ENCODE measurements at places on chromosomes 2 and 18.
A peak's percentile ranks its signal among the peaks of the same experiment; 100 is the strongest.

GRCh38 chr2:12168791-12169388 lies 422.5 kb downstream of the LPIN1 start:
- DNase-seq, result peak; percentile 72

- no peak for DNase-seq
Observed at GRCh38 chr2:219670386-219670785, 43.0 kb downstream of the SLC4A3 start.

DNA sequence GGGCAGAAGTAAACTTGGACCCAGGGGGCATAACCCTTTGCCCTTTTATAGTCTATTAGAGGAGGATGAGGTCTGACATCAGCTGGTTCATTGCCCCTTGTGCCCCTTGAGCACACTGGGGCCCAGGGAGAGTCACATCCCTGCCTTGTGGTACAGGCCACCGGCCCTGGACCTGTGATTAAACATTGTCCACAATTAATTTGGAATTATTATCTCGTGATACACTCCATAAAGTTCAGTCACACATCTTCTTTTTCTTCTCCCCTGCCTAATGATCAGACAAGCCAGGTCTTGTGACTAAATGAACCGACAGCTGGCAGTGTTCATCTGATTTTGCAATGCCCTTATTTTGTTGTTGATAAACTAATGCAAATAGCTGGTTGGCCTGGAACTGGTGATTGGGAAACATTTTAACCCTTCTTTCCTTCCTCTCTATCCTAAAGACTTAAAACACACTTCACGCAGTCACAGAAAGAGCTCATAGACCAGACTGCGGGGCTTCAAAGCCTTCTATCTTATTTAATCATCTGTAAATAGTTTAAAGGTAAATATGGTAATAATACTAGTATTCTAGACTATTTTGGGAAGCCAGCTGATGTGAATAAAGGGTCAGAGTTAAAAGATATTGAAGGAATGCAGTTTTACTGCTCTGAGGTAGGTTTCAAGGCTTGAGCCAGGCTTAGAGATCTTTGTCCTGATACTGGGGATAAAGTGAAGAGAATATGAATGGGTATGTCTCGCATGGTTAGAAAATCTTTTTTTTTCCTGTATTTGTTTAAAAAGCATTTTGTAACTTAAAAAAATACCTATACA lies 13.4 kb downstream of the IL1R1 start:
- peak; percentile 48 for DNase-seq

DNA sequence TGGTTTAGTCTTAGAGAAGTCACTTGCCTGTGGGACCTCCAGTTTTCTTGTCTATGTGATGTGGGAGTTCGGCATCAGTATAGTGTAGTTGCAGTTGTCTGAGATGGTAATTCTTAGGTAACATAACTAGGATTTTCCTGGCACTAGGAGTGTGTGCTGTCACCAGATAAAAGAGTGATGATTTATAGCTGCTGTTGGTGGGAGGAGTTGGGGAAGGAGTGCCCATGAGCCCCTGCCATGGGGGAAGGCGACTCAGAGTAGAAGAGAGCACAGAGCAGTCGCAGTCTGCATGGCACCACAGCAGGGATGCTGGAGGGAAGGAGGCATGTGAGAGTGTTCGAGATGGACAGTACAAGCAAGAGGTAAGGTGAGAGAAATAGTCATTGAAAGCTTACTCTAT lies 38.7 kb downstream of the ATP9B start:
- DNase-seq, result no peak

DNA sequence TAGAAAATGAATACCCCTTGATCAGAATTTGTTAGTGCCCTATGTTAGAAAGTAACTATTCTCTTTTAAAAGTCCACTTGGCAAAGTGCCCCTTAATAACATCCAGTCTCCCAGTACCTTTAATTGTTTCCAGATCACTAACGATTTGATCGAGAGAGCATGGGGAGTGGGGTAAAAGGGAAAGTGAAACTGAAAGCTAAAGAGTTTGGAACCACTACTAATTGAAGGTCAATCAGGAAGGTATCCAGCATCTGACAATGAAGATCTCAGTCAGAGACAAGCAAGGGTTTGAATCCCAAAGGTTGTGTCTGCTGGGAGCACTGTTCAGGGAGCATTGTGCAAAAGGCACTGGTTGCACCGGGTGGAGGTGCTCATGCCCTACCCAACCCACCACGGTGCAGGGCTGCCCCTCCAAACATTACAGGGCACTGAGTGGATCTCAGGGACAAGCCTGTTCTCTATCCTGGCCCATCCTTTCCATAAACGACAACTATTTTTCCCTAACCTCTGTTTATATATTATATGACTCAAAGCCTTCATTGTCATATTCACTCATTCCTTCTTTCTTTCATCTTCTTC lies 14.6 kb upstream of the RIT2 start:
- peak; percentile 11 for DNase-seq

- peak; percentile 73 for DNase-seq
Observed at GRCh38 chr2:55862246-55862645, 61.3 kb downstream of the EFEMP1 start.

- DNase-seq, result no peak
Observed at GRCh38 chr2:46142546-46143428, 154.4 kb upstream of the EPAS1 start.

DNA sequence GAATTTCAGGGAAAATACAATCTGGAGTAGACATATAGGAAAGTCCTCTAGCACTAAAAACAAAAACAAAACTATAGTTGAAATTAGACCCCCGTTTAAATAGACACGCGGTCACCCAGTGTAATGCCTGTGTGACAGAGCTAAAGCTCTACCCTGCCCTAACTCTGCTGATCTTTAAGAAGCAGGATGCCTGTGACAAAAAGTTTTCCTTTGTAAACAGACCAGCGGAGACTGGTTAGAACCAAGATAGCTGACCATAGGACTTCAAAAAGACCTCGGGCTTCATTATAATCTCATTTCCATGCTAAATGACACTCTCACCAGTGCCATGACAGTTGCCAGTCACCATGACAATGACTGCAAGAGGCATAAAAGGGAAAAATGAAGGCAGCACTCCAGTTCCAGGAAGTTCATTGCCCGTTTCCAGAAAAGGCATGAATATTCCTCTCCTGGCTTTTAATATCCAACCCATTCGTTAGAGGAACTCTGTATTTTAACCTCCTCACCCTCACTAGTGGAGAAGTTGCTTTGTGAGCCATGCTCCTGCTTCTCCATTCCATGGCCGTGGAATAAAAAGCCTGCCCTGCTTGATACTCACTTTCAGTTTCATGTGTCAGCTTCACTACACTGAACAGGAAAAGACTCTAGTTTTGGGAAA lies 157.2 kb upstream of the COPS8 start:
- DNase-seq, result peak; percentile 40

DNA sequence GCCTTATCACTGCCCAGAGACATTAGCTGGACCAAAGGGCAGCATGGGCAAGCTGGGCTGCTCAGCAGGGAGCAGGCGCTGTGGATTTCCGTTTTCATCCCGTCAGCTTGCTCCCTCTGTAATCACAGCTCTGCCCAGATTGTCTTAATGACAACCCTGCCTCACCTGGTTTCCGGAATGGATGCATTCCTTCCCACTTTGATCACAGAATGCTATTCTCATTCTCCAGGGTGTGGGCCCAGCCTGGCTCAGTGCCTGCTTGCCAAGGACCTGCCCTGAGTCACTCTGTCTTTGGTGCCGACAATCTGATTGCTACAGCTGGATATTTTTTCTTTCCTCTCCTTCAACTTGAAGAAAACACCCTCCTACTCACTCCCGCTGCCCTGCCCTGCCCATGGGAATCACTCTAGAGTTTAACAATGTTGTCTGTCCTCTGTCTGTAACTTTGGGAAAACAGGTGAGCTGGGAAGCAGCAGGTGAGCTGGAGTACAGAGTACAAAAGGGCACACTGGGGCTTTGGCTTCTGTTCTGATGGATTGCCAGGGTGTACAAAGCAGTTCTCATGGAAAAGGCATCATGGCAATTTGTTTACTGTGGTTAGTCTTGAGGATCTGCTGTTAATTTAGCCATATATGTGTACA lies 27.2 kb upstream of the FAM136A start:
- peak; percentile 40 for DNase-seq

DNA sequence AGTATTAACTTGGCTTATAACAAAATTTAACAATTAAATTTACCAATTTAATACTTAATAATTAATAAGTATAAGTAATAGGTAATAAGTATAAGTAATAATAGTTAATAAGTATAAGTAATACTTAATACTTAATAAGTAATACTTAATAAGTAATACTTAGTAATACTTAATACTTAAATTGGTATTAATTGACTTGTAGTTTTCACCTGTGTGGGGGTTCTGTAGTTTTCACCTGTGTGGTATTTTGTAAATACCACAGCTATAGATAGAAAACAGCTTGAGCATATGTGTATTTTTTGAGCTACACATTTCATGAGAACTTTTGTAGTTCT lies 55.4 kb downstream of the MAPRE2 start:
- DNase-seq, result no peak

- DNase-seq, result no peak
Observed at GRCh38 chr18:51194604-51195003, 2.9 kb downstream of the MEX3C start.

GRCh38 chr2:186159101-186159500 lies 327.0 kb upstream of the ZC3H15 start:
- no peak for DNase-seq

DNA sequence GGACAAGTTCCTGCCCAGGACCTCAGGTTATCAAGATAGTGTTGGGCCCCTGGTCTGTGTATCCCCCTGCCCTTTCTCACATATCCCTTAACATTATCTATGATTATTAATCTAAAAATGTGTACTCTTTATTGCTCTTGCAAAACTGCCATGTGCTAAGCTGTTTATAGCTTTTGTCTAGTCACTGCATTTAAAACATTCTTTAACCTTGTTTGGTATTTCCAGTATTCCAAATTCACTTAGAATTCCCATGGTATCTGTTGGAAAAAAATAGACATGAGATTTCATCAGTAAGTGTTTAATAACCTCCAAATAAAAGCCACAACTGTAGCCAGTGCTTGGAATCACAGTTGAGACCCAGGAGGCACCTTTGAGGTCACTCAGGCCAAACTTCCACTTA lies 16.2 kb upstream of the GLS start:
- DNase-seq, result peak; percentile 47

DNA sequence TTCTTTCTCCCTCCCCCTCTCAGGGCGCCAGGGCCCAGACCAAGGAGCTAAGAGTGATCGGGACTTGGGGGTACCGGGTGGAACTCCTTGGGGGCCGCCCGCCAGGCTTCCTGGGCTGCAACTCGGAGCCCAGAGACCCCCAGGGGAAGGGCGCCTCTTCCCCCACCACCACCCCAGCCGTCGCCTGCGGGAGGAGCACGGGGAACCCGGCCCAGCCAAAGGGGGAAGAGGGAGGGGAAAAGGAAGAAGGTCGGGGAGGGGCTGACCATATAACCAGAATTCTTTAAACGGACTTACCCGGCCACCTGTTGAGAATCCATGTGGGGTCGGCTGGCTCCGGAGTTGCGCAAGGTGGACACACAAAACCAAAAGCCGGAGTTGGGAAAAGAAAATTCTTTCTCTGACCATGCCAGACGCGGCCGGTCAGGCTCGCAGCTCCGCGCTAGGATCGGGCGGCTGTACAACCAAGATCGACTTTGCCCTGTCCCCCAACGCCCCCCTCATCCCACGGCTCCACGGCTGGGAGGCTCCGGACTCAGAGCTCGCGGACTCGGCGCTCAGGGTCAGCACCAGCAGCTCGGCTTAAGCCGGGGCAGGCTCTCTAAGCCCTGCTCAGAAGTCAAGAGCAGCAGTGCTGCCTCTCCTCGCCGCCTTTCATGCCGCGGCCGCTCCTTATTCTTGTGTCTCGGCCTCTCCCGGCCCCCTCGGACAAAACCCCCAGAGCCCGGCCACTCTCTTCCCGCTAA lies 6.3 kb upstream of the SIX3 start:
- DNase-seq, result no peak

DNA sequence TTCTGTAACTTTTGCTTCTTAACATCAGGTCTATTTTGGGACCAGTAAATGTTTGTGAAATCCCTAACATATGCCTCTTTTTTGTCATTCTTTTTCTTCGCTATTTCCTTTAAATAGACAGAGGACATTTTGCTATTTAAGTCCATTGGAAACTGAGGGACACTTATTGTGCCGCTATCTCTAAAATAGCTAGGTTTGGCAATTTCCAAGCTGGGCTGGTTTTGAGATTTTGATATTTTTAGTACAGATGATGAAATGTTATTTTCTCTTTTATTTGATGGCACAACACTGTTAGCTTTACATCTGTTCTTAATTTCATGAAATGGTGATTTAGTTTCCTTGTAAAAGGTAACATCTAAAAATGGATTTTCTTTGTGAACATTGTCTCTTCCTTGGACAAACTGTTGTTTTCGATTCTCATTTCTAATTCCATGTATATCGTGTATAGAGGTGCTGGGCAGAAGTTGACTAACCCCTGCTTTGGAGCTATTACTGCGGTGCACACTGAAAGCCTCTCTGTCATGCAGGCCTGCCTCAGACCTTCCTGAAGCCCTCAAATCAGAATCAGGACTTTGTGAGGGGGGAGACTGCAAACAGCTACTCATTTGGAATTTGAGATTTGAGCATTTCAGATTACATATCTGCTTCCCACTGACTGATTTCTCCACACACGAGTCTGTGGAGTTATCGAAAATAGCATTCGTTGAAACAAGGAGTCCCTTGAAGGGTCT lies 594 bp downstream of the RAD51AP2 start:
- DNase-seq, result no peak

- DNase-seq, result no peak
Observed at GRCh38 chr18:34591920-34592444, 118.1 kb upstream of the DTNA start.

- DNase-seq, result peak; percentile 38
Observed at GRCh38 chr2:96538487-96539214, 2.1 kb downstream of the ARID5A start.

DNA sequence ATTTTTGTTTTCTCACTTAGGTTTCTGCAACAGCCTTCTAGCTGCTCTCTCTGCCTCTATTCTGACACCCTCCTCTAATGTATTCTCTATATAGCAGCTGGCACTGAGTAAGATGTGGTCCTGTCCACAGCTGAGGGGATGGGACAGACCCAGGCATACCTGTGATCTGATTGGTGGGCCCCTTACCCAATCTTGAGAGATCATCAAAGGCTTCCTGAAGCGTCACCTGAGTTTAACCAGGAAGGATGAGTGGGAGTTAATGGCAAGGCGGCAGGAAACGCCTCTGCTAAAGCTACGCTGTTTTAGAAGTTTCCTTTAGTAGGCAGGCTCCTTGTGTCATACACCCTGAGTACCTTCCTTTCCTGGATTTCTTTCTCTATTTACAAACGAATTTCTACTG lies 5.7 kb upstream of the TET3 start:
- no peak for DNase-seq

DNA sequence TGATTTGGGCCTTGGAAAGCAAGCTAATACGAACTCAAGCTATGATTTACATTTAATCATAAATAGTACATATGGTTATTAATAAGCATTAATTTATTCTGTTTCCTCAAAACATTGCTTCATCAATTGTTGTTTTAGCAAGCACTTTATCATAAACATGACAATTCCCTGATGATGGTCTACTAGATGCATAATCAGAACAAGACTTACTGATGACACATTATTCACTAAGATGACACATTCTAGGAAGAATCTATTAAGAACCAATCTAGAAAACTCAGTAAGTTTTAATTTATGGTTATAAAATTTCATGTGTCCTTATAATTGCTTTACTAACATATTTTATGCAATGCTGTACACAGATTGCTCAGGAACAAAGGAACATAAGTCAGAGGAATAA lies 815.2 kb downstream of the ERBB4 start:
- no peak for DNase-seq
